ENCODE measurements at places on chromosomes 13 and 19. TPM values are rescaled to one million over a fixed set of nuclear protein-coding genes. Genes with fewer than 3 reads are reported as not detected.

- peak; percentile 38 for DNase-seq
Measured at GRCh38 chr19:19372656-19373416, 32.6 kb upstream of the GATAD2A start.

The LIM2 gene
- total RNA-seq: not detected

GRCh38 chr13:28177327-28177726, 39.0 kb downstream of the PAN3 start:
- no peak for DNase-seq

The SYT3 gene
- 20.1 TPM for total RNA-seq

The KCNN4 gene
- 1.1 TPM for total RNA-seq

GRCh38 chr19:52942386-52943133, 19.3 kb upstream of the ZNF888 start:
- DNase-seq: peak; percentile 97

- DNase-seq: no peak
Measured at GRCh38 chr13:110177790-110178189, 129.2 kb downstream of the COL4A1 start.

- DNase-seq: no peak
Measured at GRCh38 chr13:26255691-26256277, 1.9 kb downstream of the CDK8 start.

- no peak for DNase-seq
Measured at GRCh38 chr19:45179892-45180370, 1.3 kb downstream of the BLOC1S3 start.

GRCh38 chr19:36986131-36986530, 70.0 kb downstream of the ZNF568 start:
- DNase-seq: no peak

The UFM1 gene
- 57.7 TPM for total RNA-seq

DNA sequence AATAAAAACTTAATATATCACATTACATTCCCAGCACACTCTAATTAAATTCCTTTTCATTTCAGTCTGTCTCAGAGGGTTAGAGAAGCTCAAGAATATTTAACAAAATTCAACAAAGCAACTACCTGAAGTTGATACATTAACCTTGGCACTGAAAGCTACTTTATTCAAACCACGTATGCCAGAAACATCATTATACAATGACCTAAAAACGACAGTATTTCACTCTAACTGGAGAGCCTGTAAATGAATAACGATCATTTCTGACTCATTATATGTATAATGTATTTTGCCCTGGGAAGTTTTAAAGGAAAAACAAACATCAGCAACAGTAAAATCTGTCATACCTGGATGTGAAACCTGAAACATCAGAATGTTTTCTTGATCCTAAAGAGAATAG, 270.1 kb downstream of the SLITRK5 start:
- DNase-seq: no peak

- DNase-seq: no peak
Measured at GRCh38 chr19:22530042-22530441, 104.1 kb upstream of the ZNF492 start.

DNA sequence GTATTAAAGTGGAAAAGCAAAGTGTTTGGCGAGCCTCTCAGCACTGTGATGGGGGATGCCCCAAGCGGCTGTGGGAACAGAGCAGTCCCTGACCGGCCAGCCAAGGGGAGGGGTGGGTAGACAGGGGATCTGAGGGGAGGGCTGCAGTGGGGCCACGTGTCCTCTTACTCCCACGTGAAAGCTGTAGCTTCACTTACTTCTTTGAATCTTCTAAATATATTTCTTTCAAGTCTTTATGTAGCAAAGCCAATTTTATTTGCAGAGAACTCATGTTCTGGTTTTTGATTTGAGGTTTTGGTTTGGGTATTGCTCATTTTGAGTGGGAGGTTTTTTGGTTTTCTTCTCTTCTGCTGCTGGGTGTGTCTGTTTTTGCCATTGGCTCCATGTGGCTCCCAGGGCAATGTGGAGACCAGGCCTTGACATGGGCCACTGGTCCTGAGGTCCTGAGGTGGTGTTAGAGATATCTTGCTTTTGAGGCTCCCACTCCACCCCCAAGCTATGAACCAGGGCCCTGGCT, 17.7 kb upstream of the OVOL3 start:
- DNase-seq: no peak

The ACER1 gene
- total RNA-seq: not detected

GRCh38 chr19:19602713-19603324, 15.7 kb downstream of the PBX4 start:
- no peak for DNase-seq

The ZNF628 gene
- total RNA-seq: 14.0 TPM

DNA sequence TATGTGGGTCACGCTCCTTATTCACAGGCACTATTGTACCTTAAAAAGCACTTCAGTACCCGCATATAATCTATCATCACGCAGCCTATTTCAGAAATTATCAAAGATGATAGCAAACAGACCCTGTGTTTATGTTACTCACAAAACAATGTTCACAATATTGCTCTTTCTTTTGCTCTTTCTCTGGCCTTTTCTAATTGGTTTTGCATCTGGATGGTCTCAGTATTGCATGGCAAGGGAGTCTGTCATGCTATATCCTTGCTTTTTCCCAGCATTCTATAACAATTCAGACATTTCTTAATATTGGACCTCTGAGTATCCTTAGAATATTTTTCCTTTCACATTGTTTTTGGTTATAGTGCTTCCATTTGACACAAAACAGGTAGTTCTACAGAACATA, 541.8 kb upstream of the KLF12 start:
- no peak for DNase-seq

GRCh38 chr19:48713041-48713863, 6.3 kb downstream of the MAMSTR start:
- peak; percentile 59 for DNase-seq

The ASF1B gene
- total RNA-seq: 37.1 TPM

DNA sequence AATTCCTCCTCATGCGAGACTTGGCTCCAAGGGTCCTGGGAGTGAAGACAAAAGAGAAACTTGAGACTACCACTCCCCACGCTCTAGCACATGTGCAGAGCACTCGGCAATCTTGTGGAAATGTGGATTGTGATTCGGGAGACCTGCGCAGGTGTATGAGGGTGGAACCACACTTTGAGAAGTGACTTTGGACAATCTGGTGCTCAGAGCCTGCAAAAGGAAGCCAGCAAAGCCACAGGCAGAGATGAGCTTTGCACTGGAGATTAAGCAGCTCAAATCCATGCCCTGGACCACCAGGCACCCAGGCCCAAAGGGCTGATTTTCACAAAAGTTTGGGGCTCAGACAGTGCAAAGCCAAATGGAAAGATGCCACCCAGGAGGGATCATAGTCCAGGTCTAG, 162.5 kb upstream of the TSHZ3 start:
- DNase-seq: no peak

- no peak for DNase-seq
Measured at GRCh38 chr13:99045396-99045795, 67.5 kb upstream of the DOCK9 start.

- no peak for DNase-seq
Measured at GRCh38 chr13:75324413-75324940, 157.5 kb downstream of the TBC1D4 start.

DNA sequence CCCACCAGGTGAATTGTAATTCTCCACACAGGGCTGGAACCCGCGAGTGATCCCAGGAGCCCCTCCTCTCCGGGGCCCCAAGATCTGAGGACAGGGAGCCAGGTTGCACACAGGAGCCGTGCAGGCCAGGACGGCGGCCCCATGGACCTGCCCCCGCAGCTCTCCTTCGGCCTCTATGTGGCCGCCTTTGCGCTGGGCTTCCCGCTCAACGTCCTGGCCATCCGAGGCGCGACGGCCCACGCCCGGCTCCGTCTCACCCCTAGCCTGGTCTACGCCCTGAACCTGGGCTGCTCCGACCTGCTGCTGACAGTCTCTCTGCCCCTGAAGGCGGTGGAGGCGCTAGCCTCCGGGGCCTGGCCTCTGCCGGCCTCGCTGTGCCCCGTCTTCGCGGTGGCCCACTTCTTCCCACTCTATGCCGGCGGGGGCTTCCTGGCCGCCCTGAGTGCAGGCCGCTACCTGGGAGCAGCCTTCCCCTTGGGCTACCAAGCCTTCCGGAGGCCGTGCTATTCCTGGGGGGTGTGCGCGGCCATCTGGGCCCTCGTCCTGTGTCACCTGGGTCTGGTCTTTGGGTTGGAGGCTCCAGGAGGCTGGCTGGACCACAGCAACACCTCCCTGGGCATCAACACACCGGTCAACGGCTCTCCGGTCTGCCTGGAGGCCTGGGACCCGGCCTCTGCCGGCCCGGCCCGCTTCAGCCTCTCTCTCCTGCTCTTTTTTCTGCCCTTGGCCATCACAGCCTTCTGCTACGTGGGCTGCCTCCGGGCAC, 3.9 kb downstream of the FFAR1 start:
- DNase-seq: no peak

The KLK15 gene
- total RNA-seq: not detected

The ZNF17 gene
- 7.7 TPM for total RNA-seq

The NUDT19 gene
- 3.0 TPM for total RNA-seq

- no peak for DNase-seq
Measured at GRCh38 chr19:5457709-5458108, 2.5 kb downstream of the ZNRF4 start.

Data from WTC11 (cell line).